ENCODE measurements at places on chromosomes 12 and 14.

DNA sequence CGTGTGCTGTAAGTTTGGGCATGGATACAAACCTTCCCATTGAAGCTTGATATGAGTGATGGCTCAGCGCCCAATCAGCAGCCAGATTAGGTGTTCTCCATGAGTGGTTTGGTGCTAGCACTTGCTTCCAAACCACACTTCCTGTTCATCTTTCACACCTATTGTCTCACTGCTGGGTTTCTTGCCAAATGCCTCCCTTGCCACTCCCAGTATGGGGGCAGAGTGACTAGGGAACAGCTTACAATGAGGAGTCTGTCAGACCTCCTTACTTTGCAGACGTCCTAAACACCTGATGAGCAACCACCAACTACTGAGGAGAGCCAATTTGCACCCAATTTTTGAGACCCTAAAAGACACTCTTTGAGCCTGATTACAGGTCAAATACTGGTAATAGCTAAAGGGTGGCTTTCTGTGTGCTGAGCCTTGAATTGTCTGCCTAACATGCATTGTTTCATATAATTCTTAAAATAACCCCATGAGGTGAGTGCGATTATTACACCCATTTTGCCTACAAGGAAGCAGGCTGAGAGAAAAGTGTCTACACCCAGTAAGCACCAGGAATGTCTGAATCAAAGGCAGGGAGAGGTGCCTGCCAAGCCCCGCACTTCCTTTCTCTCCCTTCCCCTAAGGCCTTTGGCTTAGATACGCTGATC lies 48.4 kb upstream of the FOS start:
- DNase-seq, result peak; percentile 13

GRCh38 chr14:60684203-60684602 lies 34.9 kb upstream of the SIX1 start:
- no peak for DNase-seq

DNA sequence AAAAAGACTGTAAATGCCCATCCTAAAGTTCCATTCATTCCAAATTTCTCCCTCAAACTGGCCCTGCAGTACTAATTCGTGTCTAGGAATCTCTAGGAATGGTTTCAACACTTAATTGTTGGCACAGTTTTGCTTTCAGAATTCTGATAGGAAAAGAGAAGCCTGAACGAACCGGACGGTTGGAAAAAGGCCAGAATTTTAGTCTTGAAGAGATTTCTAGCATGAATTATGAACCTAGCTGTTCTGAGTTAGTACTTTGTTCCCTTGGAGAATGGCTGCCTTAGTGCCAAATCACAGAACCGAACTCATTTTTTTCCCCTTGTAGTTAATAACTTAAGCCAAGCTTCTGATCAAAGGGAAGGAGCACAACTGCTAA lies 262.6 kb downstream of the ADAMTS20 start:
- DNase-seq, result no peak

DNA sequence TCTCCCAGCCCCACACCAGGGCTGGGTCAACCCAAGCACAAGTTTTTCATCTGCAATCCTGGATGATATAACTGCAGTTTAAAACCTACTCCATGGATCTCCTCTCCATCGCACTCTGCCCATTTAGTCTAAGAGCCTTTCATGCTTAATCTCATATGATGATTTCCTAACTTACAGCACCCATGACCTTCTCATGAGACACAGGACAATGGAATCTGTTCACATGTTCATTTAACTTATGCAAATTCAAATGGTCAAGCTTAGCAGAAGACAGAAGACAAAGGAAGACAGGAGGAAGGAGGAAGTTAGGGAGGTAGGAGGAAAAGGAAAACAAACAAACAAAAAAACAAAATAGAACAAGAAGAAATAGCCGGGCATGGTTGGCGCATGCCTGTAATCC lies 64.6 kb upstream of the PNMA1 start:
- no peak for DNase-seq

DNA sequence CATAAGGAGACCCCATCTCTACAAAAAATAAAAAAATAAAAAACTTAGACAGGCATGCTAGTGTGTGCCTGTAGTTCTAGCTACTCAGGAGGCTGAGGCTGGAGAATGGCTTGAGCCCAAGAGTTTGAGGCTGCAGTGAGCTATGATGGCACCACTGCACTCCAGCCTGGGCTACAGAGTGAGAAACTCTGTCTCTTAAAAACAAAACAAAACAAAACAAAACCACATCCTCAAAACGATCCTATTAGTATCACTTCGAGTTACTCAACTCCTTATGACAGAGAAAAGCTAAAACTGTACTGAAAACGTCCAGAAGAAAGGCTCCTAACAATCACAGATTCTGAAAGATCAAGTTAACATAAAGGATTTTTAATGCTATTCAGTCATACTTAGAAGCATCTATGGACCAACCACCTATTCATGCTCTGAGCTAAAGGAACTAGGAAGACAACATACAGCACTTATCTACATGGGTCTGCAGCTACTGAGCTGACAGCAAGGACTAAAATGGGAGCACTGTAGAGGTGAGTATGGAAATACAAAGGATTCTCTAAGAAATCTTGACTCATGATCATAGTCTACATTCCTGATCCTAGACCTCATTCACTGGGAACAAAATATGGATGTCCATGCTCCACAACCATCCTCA lies 75.3 kb upstream of the DUSP6 start:
- no peak for DNase-seq

DNA sequence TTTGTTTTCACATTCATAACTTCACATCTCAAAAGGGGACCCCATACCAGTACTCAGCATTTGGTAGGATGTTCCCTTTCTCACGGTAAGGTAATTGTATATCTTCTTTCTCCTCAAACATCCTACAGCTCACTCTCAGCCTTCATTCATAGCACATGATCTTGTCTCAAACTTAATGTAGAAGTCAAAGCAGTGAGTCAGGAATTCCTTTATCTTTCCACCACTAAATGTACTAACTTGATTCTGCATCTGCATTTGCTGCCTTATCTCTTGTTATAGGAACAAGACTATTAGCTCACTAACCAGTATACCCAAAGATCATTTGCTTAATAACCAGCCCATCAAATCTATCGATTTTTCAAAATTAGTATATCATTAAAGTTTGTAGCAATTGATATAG lies 22.9 kb downstream of the CPSF2 start:
- DNase-seq, result no peak

DNA sequence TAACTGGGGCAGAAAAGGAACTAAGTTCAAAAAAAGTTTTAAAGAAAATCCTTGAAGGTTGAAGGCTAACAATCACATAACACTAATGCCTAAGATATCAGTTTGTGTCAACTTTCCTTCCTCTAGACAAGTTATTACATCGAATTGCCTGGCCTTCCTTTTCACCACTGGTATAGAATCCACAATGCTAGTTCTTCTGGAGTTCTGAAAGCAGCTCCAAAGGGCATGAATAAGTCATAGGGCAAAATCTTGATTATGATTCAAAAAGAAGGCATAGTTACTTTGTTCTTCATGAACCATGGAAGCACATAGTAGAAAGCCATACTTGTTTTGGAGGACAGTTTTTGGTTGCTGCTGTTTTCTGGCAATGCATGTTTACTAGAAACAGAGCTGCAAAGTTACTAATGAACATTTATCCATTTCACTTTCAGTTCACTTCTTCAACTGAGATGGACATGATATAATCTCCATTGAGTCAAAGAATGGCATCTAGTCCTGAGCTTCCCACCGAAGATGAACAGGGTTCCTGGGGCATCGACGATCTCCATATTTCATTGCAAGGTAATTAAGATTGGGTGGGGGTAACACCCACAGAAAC lies 56.0 kb downstream of the SYNE2 start:
- DNase-seq, result no peak

- DNase-seq, result no peak
Measured at GRCh38 chr12:16763901-16764300, 157.9 kb upstream of the LMO3 start.

- peak; percentile 54 for DNase-seq
Measured at GRCh38 chr12:8544295-8544694, 3.6 kb upstream of the CLEC4E start.

- no peak for DNase-seq
Measured at GRCh38 chr12:7961395-7962178, 25.6 kb upstream of the SLC2A3 start.

- no peak for DNase-seq
Measured at GRCh38 chr14:37864861-37865718, 269.7 kb downstream of the TTC6 start.

GRCh38 chr14:99395909-99396530 lies 84.6 kb downstream of the SETD3 start:
- peak; percentile 25 for DNase-seq

- DNase-seq, result no peak
Measured at GRCh38 chr14:32121536-32121935, 44.4 kb downstream of the ARHGAP5 start.

DNA sequence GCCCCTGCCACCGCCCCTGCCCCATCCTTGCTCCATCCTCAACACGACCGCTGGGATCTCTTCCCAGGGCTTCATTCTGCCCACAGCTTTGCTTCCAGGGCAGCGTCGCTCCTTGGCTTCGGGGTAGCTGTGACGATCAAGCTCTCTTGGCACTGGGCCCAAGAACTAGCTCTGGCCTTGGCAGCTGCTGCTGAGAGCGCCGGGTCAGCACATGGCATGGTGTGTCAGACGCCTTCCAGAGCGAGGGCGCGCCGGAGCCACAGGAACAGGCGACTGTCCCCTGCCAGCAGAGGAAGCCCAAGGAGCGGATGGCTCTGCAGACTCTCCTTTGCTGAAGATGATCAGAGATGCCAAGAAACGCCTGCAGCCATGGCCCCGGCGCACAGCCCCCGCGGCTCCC lies 15.9 kb downstream of the RAB35 start:
- no peak for DNase-seq
